ENCODE measurements at places on chromosomes 12 and 14.

- no peak for DNase-seq
These were observed 465.0 kb upstream of the SOX5 start for GRCh38 chr12:24414480-24414879.

- DNase-seq, result no peak
These were observed 169.3 kb upstream of the PRICKLE1 start for GRCh38 chr12:42758806-42759205.

DNA sequence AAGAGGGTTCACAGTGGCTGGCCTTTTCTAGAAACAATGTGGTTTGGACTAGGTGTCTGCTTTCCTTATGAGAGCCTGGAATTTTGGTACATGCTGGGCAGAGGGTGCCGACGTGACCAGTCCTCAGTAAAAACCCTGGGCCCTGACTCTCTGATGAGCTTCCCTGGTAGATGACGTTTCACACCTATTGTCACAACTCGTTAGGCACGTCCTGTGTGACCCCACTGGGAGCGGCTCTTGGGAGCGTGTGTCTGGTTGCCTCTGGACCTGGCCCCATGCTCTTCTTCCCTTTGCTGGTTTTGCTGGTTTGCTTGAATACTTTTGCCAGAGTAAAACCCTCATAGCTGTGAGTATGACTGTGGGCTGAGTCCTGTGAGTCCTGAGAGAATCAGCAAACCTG, 136.9 kb downstream of the RIMBP2 start:
- DNase-seq, result no peak

DNA sequence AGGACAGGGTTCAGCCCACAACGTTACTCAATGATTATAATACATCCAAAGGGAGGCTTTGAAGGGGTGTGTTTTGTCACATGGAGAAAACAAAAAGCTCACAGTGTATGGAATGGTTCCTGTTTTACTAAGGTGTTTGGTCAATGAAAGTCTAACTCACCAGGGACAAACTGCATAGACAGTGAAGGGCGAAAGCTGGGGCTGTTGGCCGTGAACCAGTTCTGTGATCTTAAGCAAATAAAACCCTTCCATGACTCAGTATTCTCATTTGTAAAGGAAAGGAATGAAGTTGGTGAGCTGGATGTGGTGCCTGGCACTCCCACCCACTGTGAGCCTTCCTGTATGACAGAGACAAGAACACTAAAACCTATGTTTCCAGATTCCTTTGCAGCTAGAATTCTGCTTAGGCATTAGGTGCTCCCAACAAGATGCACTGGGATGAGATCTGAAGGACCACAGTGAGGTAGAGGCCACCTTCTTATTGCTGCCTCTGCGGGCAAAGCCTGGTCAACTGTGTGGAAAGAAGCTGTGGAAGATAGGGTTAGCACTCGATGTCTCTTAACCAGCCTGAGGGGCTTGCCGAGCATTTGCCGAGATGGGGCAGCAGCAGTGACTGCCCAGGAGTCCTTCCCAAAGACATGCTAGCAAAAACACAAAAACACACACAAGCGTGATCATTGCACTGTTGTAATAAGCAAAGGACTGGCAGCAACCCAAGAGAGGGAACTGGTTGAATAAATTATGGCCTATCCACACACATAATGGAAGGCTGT, 48.5 kb downstream of the VCPKMT start:
- DNase-seq, result no peak

DNA sequence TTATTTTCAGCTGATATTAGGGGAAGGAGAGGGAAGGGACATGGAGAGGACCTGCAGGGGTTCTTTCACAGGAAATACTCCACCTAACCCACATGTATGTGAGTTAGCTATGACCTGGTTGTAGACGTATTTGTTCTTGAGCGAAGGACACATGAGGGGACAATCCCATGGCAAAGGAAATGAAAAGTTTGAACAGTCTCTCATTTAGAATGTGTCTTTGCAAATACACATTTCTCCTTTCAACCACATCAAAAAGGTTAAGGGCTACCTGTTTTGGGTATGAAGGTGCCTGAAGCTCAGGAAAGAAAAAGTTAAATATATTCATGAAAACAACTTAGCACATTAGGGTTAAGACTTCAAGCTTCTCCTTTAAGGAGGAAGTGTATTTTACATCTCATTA, 7.4 kb downstream of the PYGL start:
- DNase-seq, result no peak

DNA sequence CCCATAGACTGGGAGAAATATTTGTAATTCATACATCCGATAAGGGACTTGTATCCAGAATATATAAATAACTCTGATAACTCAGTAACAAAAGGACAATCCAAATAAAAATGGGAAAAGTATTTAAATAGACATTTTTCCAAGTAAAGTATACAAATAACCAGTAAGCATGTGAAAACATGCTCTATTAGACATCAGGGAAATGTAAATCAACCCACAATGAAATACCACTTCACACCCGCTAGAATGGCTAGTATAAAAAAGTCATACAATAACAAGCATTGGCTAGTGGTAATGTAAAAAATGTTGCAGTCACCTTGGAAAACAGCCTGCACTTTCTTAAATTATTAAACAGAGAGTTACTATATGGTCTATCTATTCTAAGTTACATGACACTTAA, 650.7 kb downstream of the C12orf50 start:
- no peak for DNase-seq

- no peak for DNase-seq
These were observed 1.3 kb downstream of the TRHDE start for GRCh38 chr12:72273499-72273837.

GRCh38 chr12:47236109-47236714, 156.5 kb upstream of the AMIGO2 start:
- no peak for DNase-seq

- no peak for DNase-seq
These were observed 17.7 kb downstream of the DPF3 start for GRCh38 chr14:72876005-72876709.

DNA sequence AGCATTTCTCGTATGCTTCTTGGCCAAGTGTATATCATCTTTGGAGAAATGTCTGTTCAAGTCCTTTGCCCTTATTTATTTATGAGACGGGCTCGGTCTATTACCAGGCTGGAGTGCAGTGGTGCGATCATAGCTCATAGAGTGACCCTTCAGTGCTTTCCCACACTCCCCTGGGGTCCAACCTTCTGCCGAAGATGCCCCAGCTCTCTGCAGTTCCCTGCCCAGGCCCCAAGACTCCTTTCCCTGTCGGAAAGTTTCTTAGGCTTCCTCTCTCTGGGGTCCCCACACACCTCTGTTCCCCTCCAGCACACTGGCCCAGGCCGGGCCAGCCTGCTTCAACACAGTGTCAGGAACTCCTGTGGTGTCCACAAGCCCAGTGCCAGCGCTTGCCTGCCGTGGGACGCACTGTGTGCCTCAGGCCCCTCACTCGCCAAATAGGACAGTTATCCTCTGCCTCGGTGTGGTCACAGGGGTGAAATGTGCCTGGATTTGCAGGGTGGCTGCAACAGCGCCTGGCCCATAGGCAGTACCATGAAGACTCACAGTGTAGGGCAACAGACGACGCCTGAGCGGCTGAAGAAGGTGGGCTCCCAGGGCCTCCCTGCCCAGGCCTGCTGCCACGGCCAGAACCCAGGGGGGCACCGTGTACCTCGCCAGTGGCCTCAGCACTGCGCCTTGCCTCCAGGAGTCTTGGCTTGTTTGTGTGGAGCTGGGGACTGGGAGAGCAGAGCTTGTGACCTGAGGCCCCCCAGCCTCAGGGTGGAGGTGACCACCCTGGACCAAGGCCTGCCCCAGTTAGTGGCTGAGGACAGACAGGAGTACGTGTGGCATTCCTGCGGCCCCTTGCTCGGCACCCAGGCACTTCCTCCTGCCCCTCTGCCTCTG, 4.9 kb upstream of the ASPG start:
- no peak for DNase-seq

DNA sequence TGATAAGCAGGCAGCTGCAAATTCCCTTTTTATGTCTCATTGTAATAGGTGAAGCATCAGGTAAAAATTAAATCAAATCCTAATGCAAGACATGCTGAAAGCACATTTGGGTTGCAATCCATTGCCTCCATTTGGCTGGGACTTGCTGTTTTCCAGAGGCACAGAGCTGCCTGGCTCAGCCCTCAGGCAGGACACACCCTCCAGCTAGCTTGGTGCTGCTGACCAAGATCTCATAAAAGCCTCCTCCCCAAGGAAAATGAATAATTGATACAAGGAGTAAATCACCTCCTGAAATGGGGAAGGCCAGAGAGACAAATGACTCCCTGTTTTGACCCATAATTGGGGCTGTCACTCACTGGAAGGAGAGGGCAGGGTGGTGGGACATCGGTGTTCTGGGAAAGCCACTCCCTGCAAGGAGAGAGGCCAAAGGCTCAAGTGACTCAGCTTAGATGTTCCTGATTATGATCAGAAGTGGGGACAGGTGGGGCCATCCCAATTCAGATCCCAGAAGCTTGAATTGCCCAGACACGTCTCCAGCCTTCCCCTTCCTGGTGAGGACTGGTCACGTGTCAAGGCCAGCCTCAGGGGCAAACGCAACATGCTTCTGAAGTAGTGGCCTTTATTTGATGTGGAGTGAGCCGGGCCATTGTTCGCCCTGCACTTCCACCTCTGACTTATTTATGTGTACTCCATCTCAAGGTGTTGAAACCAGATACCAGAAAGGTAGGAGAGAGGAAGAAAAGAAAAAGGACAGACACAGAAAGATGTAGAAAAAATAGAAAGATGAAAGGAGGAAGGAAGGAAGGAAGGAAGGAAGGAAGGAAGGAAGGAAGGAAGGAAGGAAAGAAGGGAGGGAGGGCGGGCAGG, 773.7 kb downstream of the BCL11B start:
- no peak for DNase-seq

DNA sequence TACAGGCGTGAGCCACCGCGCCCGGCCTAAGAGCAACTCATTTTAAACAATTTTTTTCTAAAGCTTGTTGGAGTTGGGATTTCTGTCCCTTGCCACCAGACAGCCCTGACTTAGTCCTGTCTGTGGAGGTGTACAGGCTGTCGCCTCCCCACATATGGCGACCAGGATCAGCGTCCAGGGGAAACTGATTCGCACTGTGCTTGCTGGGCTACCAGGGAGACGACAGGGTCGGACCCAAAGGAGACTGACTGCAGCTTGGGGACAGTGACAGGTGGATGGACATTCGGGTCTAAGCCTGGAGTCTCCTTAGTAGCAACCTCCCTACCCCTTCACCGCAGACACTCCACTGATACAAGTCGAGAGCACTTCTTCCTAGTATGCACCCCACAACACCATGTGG, 40.3 kb downstream of the TRAFD1 start:
- DNase-seq, result no peak

DNA sequence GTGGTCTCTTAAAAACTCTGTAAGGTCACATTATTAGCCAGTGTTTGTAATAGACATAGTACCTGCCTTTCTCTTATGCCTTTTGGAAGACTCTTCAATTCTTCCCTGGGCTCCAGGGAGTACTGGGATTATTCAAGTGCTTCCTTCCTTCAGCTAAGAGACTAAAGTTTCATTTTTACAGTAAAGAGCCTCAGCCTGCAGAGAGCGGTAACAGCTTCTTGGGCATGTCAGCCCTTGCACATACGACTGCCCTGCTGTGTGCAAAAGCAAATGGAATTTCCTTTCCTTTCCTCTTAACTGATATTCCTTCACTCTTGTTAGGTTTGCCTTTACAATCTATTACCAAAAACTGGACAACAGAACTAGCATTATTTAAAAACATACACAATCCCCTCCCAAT, 32.9 kb upstream of the AMIGO2 start:
- no peak for DNase-seq

- no peak for DNase-seq
These were observed 27.0 kb upstream of the HIF1A start for GRCh38 chr14:61668282-61668681.

GRCh38 chr12:101552277-101552676, 42.5 kb upstream of the MYBPC1 start:
- DNase-seq, result no peak

GRCh38 chr12:112446008-112446725, 27.4 kb downstream of the PTPN11 start:
- DNase-seq, result no peak

DNA sequence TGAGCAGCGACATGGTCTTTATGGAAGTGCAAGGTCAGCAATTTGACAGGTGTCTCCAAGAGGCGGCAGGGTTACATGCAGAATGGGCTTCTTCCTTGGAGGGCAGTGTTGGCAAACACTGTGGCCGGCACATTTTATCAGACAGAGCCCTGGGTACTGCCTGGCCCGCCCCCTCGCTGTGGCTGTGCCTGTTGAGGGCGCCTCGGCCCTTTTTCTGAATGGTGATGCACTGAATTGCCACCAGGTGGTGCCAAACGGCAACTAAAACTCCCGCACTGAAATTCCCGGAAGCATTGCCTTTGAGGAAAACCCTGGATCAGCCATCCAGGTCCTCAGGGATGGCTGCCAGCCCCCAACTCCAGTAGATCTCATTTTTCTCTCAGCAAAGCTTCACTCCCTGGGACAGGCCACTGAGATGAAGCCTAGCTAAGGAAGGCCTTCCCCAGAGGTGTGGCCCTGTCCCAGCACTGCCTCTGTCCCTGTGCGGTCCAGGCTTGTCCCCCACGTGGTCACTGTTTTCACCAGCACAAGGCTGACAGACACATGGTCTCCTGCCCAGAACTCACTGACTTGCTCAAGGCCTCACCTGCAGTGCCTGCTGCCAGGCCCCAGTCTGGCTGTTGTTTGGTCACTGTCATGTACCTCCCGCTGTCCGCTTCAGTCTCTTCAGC, 73.6 kb downstream of the TESC start:
- DNase-seq, result peak; percentile 38

GRCh38 chr14:101876555-101876938, 87.8 kb upstream of the DYNC1H1 start:
- DNase-seq, result peak; percentile 66

GRCh38 chr12:129790331-129790730, 113.5 kb downstream of the TMEM132D start:
- no peak for DNase-seq

GRCh38 chr12:75933101-75933500, 98.5 kb downstream of the PHLDA1 start:
- DNase-seq, result no peak

GRCh38 chr12:67173258-67173657, 95.9 kb upstream of the CAND1 start:
- DNase-seq, result no peak

DNA sequence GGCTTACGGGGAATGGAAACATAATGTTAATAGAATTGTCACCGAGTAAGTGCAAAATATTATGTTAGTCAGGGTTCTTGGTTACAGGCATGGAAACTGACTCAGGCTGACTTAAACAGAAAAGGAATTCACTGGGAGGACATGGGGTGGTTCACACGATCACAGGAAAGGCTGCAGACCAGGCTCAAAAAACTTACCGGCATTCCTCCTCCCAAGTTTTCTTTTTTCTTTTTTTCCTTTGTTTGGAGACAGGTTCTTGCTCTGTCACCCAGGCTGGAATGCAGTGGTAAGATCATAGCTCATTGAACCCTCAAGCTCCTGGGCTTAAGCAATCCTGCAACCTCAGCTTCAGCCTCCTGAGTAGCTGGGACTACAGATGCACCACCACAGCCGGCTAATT, 11.9 kb upstream of the UBE2N start:
- DNase-seq, result no peak
